Activated T-cell treated with anti-CD3 and anti-CD28 coated beads, Interleukin-2, amount 50 U/mL, for 1 hour (primary cell): ENCODE measurements at places on chromosomes 6 and 20.

GRCh38 chr6:30035784-30036183 lies 25.3 kb upstream of the POLR1H start:
- no peak for DNase-seq

- DNase-seq: no peak
Observed at GRCh38 chr20:61449057-61449609, 197.1 kb downstream of the CDH4 start.

DNA sequence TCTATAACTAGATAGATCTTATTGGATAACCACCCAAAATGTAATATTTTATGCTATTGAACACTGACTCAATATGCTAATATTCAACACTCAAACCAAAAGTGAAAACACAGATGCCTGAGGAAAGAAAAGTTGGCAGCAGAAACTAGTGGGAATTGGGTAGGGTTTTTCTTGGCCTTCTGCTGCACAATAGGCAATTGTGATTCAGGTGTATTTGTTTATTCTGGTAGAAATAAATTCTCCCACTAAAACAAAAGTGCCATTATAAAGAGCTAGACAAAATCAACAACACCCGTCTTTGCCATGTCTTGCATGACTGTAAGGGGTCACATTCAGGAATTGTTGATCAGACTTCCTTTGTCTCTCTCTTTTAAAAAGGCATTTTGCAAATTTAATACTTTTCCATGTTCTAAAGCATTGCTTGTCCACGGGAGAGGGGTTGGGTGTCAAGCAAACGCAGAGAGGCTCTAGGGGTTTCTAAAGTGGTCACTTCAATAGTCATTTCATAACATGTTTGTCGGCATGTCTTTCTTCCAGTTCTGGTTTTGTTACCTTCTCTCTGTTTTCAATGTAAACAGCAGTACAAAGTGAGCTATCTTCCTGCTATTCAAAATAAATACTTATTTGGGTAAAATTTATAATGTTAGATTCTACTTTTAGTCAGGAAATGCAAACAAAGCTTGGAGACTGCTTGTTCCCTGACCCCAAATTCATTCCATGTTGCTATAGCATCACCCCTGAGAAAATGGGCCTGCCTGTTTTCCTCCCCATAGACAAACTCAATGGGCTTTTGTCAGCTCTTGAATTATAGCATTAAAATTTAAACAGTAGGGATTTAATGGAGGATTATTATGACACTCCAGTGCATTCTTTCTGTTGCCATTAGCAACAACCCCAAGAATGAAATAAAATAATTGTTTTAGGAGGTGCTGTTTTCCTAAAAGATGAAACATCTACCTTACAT lies 217.0 kb upstream of the CCN2 start:
- DNase-seq: no peak

DNA sequence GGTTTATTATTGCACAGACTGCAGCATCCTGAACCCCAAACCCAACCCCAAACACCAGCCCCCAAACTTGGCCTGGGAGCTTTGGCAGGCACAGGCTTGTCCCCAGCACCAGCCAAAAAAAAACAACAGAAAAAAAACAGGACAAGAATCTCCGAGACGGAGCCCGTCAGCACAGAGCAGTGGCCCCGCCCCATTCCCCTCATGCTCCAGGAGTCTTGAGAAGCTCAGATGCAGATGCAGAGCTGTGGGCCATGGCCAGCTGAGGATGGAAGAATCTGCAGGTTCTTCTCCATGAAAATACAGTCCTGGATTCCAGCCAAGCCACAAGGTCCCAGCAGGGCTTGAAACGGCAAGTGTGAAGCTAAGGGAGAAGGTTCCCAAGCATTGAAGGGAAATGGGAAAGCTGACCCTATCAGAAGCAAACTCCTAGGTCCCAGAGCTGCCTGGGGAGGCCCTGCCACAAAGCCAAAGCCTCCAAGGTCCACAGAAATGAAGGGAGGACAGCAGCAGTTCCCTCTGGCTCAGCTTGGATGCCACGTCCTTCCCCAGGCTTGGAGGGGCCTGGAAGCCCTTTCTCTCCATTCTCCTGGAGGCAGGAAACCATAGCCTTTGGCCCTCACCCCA lies 75.2 kb downstream of the JPH2 start:
- no peak for DNase-seq

DNA sequence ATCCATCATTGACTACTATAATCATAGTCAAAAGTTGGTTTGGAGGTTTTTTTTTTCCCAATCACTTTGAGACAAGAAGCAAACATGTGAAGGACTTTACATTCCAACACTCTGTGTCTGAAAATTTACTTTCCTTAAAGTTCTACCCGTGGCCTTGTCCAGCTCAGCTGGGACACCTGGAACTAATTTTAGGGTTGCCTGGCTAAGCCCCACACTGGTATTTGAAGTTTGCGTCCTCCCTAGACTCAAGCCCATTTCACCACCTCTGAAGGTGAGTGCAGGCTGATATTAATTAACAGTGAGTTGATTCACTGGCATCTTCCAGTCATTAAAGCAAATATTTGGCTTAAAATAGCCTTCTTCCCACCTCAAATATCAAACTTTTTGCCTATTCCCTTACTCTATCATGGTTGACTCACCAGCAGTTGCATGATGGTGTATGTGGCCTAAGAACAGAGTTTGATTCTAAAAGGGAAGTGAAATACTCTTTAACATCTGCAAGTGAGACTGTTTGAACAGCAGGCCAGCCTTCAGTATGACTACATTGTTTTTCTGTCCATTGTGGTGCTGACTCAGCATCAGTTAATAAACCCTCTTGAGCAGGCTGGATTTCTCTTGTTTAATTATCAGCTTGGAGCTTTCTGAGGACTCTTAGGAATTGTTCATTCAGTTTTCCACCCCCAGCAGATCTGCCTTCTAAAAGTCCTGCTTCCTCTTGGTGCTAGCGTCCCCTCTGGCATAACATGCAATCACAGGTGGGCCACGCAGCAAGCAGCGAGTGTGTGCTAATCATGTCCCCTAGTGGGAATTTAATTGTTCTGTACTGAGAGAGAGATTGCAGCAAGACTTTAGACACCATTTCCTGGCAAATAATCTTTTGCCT lies 1.8 kb upstream of the PRDM1 start:
- no peak for DNase-seq
